ENCODE measurements at places on chromosomes 6 and 20. TPM values are rescaled to one million over a fixed set of nuclear protein-coding genes. Genes with fewer than 3 reads are reported as not detected.

CCN2 gene
- total RNA-seq: 8.5 TPM

PRRC2A gene
- total RNA-seq: 58.3 TPM

CST5 gene
- not detected for total RNA-seq

PPIL6 gene
- 14.5 TPM for total RNA-seq

CDS2 gene
- 69.6 TPM for total RNA-seq

CTAGE9 gene
- not detected for total RNA-seq
